ENCODE measurements at places on chromosomes 7 and 10.

DNA sequence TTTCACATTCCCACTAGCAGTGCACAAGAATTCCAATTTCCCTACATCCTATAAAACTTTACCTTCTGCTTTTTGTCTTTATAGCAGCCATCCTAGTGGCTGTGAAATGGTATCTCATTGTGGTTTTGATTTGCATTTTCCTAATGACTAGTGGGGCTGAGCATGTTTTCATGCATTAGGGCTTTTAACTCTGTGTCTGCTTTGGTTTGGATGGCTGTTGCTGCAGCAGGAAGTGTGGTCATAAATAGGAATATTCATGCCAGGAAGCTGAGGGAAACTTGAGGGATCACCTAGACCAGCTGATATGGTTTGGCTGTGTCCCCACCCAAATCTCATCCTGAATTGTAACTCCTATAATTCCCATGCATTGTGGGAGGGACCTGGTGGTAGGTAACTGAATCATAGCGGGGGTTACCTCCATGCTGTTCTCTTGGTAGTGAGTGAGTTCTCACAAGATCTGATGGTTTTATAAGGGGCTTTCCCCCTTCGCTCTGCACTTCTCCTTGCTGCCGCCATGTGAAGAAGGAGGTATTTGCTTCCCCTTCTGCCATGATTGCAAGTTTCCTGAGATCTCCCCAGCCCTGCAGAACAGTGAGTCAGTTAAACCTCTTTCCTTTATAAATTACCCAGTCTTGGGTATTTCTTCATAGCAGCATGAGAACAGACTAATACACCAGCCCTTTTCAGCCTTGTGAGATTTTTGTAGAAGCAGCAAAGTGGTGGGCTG lies 181.8 kb upstream of the PITRM1 start:
- no peak for DNase-seq

DNA sequence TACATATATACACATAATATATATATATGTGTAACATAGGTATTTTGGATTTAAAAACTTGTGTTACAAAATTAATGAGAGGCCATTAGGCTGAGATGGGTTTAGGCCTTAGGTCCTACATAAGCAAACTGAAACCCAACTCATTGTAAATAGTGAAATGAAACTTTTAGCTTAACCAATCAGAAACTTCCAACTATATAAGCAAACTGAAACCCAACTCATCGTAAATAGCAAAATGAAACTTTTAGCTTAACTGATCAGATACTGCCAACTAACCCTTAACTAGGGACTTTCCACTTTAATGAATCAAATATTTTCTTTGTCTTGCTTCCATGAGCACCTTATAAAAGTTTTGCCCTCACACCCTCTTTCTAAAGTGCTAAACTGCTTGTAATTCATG lies 17.3 kb upstream of the SAMD9L start:
- peak; percentile 51 for DNase-seq

DNA sequence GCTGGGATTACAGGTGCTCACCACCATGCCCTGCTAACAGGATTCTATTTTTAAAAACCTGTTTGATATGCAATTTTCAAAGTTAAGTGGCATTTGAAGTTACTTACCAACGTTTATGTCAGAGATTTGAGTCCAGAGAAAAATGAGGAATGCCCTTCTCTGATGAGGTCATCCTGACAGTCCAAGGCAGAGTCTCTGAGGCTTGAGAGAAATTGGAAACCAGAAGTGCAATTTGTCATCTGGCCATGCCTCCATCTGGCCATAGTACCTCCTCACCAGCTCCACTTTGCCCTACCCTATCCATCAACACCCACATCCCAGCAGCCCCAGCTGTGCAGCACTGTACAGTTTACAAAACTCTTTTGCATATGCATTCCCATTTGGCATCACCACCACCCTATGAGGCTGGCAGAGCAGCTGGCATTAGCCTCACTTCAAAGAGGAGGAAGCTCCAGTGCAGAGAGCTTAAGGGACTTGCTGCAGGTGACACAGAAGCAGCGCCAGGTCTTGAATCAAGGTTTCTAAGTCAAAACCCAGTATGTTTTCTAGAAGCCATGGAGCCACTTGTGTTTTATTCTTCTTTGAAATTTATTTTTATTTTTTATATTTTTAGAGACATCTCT lies 54.5 kb upstream of the PDZD8 start:
- DNase-seq = peak; percentile 8

GRCh38 chr10:25547382-25547781 lies 372.6 kb downstream of the GPR158 start:
- DNase-seq = no peak

DNA sequence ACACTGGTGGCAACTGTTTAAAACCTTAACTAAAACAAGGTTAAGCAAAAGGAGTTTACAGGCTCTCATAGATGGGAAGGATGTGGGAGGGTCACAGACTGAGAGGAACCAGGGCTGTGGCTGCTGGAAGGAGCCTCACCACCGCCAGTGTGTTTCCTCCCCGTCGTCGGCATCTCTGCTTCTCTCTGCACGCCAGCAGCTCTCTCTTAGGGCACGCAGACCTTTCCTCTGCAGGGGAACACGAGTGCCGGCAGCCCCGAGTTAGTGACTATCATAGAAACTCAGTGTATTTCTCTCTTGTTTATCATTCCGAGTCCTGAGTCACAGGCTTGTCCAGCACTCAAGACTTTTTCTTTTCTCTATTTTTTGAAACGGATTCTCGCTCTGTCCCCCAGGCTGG lies 8.1 kb upstream of the SH2D4B start:
- DNase-seq = no peak

- DNase-seq = no peak
Measured at GRCh38 chr10:44660271-44660670, 250.9 kb upstream of the TMEM72 start.

DNA sequence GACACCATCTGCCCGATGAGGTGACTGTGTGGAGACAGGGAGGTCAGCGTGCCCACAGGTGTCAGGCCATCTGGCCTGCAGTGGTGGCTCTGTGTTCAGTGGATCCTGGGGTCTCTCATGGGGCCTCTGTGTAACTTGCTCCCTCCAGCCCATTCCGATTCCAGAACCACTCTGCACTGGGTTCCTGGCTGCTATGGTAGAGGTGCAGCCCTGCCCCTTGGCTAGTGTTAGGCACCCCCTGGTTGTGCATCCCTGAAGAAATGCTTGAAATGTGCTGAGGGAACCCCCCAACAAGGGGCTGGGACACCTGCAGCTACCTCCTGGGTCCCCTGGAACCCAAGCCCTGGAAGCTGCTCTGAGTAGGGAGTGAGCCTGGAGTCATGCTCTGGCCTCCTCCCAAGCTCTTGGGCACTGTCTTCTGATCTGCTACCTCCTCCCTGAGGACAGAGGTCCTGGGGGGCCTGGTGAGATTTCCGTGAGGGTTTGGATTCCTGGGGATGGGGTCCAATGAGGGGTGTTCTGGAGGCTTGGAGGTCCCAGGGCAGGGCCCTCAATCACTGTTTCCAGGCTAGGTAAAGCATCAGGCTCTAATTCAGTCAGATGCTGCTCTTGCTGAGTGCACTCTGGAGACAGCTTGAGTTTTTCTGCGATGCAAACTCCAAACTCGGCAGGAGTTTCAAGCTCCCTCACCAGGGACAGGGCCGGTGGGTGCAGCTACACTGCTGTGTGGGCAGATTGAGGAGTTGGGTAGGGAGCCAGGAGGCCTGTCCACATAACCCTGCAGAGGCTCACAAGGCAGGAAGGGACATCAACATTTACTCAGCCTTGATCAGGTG lies 27.7 kb downstream of the RAMP3 start:
- no peak for DNase-seq

DNA sequence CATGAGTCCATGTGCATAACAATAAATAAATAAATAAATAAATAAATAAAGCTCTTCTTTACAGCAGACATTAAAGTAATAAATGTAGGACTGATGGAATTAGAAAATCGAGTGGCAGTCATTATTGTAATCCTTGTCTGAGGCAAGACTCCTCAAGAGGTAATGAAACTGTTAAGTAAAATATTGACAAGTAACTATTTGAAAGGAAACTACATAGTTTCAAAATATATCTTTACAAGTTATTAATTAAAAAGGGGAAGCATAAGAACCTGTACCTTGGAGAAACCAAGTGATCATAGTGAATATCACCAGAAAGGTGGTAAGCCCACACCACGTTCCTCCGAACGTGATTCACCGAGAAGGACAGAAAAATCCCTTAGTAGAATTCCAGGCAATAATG lies 285.6 kb upstream of the SORCS1 start:
- no peak for DNase-seq

DNA sequence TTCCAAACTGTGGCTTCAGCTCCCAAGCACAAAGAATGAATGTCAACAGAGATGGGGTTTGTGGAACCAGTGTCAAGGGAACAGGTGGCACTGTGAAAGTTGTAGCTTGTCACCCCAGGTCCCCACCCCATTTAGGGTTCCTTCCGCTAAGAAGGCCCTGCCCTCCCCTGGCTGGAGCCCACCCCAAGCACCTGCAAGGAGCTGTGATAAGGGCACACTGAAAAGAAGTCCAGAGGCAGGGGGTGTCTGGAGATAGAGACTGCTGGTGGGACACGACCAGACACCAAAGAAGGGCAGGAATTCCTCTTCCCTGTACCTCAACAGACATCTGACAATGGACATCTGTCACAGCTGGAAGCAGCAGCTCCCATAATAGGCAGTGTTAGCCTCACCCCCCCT lies 4.5 kb downstream of the GRID1 start:
- DNase-seq = no peak

DNA sequence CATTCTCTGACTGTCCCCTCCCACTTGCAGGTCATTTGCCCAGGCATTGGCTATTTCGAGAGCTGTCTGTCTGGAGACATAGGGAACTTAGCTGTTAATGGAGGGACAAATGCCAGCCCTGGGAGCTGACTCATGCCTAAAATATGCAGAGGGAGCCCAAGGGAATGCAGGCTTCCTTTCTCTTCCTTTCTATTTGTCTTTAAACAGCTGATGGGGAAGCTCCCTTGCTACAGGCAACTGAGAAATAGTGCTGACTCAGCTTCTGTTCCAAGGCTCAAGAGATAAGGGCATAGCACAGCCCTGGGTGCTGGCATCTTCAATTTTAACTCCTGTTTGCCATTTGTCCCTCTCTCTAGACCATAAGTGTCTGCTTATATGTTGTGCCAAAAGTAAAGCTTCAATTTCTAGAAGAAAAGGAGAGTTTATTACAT lies 82.7 kb upstream of the C1GALT1 start:
- DNase-seq = peak; percentile 18

DNA sequence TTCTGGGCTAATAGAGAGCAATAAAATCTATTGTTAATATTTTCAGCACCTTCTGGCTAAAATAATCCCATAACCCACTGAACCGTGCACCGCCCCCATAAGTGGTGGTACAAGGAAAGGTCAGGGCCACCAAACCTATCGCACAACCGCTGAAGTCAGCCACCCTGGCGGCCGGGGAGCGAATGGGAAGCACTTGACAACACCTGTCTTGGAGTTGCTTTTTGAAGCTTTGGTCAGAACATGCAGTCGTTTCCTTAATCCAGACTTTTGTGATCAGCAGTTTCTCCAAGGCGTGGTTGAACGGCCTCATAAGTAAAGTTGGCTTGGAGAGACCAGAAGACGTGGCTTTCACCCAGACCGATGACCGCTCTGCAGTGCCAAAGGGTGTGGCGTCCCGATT lies 97.4 kb downstream of the DNAJB6 start:
- peak; percentile 73 for DNase-seq

- peak; percentile 6 for DNase-seq
Measured at GRCh38 chr10:99394761-99395386, 35.5 kb downstream of the GOT1 start.

DNA sequence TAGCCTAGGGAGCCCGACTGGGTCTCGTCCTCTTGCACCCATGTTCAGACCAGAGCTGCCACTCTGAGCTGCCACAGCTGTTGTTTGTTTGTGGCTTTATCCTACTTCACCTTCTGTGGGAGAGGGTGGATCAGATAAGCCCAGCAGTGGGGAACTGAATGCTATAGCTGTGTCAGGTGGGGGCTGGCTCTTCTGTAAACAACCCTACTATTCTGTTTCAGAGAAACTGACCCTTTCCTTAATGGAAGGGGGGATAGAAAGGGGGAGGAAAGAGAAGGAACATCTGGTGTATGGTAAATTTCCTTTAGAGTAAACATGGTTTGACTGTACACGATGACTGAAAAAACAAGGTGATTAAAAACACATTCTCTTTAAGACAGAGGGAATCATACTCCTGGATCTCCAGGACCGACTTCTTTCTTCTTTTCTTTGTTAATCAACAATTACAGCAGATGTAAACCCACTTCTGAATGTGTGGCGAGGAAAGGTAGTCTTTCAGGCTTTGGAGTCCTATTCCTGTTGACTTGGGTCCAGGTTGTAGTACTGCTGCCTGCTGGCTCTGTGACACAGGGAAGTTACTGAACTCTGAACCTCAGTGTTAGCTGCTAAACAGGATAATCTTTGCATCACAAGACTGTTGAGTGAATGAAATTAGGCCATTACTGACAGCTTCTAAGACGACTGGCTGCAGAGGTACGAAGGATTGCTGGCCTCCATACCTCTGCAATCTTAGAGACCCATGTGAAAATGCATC lies 6.0 kb downstream of the PRXL2A start:
- DNase-seq = no peak

GRCh38 chr10:851901-852300 lies 79.6 kb downstream of the LARP4B start:
- peak; percentile 69 for DNase-seq

DNA sequence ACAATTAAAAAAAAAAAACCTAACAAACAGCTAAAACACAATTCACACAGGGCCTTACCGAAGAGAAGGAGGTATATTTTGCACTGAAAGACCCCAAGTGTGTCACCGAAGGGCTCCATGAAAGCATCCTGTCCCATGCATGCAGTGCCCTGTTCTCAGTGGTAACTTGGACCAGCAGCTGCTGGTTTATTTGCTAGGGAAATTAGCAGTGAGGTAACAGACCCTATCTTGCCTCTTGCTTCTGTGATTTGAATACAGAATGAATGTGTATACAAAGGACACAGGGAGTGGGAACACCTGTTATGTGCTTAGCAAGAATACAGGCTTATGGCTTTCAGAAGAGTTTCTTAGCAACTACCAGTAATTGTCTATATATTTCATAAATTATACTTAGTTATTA lies at the start of gene HEPACAM2:
TSS of gene HEPACAM2 (minus strand) at position 160 of the 400 bp plus-strand sequence.
- DNase-seq = no peak

DNA sequence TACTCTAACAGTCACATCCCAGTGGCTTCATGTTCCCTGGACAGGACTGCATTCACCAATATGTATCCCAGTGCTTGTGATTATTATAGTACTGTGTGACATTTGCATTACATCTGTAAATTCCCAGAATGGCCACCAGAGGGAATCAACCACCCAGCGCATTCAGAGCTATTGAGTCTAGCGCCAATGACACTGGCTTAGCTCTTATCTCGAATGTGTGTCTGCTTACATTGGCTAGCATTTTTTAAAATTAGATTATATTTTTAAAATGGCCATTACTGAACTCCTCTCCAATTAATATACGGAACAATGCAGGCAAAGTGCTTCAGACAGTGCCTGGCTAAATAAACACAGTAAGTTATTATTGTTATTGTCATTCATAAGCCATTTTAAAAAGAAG lies 36.3 kb downstream of the TRIL start:
- peak; percentile 63 for DNase-seq

GRCh38 chr10:22657024-22657423 lies 57.4 kb downstream of the PIP4K2A start:
- no peak for DNase-seq
